ENCODE measurements at places on chromosomes 12 and 14.

DNA sequence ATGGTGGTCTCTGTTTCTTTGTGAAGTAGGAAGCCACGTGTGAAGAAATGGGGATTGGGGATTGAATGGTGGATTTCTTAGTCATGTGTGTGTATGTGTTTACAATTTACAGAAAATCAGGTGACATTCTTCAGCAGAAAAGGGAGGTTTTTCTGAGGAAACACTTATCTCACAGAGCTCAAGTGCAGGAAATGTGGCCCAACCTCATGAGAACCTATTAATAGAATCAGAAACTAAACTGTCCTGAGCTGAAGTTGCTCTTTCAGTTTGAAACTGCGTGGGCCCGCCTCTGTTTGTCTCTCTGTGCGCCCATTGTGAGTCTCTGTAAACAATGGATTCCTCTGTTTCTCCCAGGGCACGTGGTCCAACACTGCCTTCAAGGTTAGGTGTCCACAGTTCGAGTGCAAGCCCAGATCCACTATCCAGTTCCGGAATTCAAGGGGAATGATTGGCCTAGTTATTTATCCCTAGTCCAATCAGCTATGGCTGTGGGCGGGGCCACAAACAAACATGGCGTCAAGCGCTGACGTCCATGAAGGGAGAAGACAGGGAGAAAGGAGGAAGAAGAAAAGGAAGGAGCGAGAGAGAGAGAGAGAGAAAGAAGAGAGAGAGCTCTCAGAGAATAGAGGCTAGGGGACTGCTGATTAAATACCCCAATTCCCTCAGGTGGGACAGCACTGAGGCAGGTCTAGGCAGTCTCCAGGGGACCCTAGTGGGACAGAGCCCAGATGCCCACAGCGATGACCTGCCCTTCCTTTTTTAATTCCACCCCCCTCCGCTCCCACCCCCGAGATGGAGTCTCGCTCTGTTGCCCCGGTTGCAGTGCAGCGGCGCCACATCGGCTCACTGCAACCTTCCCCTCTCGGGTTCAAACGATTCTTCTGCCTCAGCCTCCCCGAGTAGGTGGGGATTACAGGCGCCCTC lies 31.4 kb upstream of the C12orf76 start:
- peak; percentile 37 for DNase-seq

DNA sequence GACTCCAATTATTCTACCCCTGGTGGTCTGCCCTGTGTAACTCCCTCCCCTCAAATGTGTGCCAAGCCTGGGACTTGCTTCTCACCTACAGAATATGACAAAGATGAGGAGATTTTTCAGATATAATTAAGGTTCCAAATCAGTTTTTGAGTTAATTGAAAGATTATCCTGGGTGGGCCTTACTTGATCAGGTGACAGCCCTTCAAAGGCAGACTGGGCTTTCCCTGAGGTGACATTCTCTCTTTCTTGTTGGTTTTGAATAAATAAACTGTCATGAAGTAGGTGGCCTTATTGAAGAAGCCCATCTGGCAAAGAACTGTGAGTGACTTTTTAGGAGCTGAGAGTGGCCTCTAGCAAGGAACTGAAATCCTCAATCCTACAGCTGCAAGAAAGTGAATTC lies 106.0 kb downstream of the BRMS1L start:
- no peak for DNase-seq

GRCh38 chr14:30129807-30130206 lies 202.2 kb upstream of the PRKD1 start:
- no peak for DNase-seq

GRCh38 chr14:57057803-57058202 lies 210.9 kb downstream of the EXOC5 start:
- DNase-seq = no peak

GRCh38 chr12:28171356-28172060 lies 18.7 kb upstream of the CCDC91 start:
- DNase-seq = no peak

- DNase-seq = no peak
Observed at GRCh38 chr12:91786499-91787272, 359.0 kb downstream of the BTG1 start.

DNA sequence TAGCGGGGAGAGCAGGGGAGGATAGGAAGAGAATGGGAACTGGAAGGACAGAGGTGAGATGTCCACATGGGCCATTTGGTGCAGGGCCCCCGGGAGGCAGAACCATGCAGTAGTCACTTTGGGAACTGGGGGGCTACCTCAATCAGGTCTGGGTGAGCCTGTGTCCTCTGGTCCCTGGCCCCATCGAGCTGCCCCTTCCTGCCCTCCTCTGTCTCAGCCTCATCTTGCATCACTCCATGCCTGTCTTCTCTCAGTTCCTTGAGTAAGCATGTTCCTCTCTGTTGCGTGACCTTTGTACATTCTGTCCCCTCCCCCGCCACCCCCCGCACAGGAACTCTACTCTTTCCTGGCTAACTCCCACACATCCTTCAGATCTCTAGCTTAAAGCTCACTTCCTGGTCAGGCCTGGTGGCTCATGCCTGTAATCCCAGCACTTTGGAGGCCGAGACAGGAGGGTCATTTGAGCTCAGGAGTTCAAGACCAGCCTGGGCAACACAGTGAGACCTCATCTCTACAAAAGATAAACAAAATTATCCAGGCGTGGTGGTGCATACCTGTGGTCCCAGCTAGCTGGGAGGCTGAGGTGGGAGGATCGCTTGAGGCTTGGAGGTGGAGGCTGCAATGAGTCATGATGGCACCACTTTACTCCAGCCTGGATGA lies 23.2 kb downstream of the FOS start:
- no peak for DNase-seq

- no peak for DNase-seq
Observed at GRCh38 chr14:103206023-103206481, 82.8 kb downstream of the TNFAIP2 start.

DNA sequence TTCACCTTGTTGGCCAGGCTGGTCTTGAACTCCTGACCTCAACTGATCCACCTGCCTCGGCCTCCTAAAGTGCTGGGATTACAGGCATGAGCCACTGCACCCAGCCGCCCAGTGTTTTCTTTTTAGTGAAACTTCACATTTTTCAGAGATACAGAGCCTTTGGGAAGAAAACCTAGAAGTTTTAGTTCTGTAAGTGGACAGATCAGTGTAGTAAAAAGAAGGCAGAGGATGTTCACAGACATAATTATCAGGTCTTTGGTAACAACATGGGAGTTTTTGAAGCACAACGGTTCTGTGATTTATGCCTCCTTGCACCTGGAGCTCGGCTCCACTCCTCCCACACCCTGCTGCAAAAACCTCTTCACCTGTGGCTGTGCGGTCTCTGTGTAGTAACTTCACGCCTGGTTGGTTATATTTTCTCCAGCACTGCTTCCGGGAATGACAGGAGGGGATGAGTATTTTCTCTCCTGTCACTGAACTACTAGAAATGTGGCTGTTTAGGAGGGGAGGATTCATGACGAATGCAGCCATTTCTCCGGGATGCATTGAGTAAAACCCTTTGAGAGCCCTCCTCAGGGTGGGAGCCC lies 67.0 kb downstream of the ARF6 start:
- DNase-seq = no peak

- no peak for DNase-seq
Observed at GRCh38 chr14:76868454-76869170, 42.4 kb downstream of the LRRC74A start.

GRCh38 chr12:124511259-124511985 lies 56.0 kb downstream of the NCOR2 start:
- no peak for DNase-seq

DNA sequence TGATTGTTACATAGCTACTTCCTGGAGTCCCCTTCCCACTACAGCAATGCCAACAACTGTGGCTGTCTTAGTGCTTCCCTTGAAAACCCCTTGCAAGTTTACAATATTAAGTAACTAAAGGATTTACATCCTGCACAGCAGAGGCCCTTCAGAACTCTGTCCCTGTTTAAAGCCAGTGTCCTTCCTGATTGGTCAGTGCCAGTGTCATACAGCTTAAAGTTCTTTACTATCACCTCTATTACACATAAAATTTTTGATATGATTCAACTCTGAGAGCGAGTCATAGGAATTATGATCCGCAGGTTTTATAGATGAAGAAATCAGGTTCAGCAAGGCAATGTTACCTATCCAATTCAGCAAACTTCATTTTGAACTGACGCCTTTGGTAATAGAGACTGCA lies 91.4 kb upstream of the ALX1 start:
- DNase-seq = no peak

DNA sequence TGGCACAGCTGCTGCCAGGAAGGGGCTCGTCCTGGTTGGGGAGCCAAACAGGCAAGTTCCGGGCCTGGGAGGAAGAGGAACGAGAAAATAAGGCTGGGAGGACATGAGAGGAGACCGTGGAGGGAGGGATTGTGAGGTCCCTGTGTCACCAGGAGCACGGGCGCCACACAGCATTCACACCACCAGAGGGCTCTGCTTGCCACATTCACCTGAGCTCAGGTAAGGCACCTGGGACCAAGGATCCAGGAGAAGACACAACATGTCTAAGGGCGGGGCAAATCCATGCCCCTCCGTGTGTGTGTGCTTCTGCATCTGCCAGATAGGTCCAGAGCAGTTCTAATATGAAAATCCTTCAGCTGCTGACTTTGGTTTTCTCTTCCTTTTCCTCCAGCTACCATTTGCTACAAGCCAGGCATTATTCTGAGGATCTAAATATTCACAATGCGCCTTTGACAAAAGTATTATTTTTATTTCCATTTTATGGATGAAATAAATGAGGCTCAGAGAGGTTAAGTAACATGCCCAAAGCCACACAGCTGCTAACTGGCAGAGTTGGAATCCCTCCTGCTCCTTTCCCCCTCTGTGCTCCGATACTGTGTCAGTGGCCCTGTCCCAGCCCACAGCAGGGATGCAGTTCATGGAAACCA lies 14.6 kb downstream of the RAPGEF3 start:
- DNase-seq = peak; percentile 24

DNA sequence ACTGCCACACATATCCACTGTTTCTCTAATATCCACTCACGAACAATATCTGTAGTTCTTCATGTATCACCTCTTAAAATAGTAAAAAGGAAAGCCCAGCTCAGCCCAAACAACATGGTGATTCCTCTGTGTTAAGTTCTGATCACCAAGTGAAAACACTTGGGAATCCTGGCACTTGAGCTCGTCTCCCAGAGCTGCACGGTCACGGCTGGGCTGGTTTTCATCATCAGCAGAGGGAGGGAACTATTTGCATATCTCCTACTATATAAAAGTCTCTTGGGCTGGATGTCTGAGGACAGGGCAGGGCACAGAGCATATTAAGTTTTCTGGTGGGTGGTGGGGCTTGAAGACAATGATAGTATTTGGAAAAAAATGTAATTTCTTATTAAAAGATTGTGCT lies 870.6 kb downstream of the TMEM121 start:
- no peak for DNase-seq

DNA sequence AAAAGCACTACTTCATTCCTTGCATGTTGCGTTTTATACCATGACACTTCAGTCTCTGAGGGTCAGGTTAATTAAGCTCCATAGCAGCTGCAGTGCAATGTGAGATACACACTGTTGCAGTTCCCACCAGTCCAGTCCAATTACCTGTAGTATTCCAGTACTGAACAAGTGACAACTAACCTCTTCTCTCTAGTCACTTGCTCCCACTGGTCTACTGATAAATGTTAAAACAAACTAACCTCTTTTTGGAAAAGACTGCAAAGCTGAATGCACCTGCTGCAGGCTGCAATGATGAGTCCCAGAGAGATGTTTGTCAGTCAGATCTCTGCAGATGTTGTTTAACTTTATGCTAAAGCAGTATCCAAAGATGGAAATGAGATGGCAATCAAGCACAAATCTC lies 7.9 kb downstream of the NOVA1 start:
- DNase-seq = no peak

DNA sequence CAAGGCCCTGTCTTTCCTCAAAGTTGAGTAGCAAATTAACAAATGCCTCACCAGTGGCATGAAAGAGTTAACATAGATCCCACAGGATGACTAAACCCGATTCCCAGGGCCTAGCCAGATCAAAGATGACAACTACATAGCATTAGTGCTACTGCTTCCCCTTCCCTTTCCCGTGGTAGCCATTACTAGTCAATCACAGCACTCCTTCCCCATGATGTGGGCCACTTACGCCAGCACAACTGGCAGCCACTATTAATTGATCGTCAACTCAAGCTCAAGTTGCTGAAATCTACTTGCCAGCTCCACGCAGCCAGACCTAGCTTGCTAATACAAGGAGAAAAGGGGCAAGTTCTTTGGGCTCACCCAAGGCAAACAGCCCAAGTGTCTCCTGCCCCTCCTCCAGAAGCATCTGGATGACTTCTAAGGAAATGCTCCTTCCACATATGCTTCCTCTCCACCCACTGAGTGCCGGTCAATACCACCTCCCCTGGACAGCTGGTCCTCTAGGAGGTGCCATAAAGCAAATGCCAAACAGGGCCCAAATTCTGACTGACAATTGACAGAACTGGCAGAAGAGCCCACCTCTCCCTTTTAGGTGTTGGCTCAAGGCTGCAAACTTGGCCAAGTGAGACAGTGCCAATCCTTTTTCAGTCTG lies 72.6 kb downstream of the NUAK1 start:
- no peak for DNase-seq

DNA sequence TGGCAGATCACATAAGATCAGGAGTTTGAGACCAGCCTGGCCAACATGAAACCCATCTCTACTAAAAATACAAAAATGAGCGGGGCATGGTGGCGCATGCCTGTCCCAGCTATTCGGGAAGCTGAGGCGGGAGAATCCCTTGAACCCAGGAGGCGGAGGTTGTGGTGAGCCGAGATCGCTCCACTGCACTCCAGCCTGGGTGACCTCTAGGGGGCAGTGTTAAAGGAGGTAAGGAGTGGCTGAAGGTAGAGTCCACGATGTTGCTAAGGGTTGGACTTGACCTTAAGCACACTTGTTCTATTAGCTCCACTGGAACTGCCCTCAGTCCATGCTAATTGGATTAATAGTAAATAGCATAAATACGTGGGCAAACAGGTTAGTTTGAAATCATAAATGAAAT lies 62.4 kb upstream of the PSMC1 start:
- DNase-seq = no peak

GRCh38 chr14:90513161-90514014 lies 116.6 kb downstream of the CALM1 start:
- DNase-seq = no peak

GRCh38 chr12:5619628-5620027 lies 187.7 kb downstream of the NTF3 start:
- DNase-seq = no peak

DNA sequence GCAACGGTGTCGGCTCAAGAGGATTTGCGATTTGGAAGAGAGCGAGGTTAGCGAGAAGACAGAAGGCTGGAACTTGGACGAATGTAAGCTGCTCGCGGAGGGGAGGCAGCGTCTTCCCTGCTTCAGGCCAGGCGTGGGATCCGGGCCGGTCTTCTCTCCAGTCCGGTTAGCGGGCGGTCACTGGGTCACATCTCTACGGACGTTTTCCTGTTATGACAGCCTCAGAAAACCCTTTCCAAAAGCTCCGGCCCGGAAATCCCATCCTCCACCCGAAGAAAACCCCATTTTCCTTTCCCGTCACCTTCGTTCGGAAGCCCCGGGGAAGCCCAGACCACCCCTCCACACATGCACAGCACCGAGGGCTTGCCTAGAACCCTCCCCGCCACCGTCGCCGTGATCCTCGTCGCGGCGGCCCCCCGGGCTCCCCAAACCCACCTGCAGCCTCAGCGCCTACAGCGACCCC lies 268 bp downstream of the NDUFB1 start:
- no peak for DNase-seq
